Vagina (tissue), 2 donors: ENCODE measurements at places on chromosomes 6 and 20. TPM values are rescaled to one million over a fixed set of nuclear protein-coding genes. Genes with fewer than 3 reads are reported as not detected.

The PRIM2 gene
- 6.9 TPM for total RNA-seq

The BTN1A1 gene
- not detected for total RNA-seq

The ZSCAN16 gene
- 1.2 TPM for total RNA-seq

DNA sequence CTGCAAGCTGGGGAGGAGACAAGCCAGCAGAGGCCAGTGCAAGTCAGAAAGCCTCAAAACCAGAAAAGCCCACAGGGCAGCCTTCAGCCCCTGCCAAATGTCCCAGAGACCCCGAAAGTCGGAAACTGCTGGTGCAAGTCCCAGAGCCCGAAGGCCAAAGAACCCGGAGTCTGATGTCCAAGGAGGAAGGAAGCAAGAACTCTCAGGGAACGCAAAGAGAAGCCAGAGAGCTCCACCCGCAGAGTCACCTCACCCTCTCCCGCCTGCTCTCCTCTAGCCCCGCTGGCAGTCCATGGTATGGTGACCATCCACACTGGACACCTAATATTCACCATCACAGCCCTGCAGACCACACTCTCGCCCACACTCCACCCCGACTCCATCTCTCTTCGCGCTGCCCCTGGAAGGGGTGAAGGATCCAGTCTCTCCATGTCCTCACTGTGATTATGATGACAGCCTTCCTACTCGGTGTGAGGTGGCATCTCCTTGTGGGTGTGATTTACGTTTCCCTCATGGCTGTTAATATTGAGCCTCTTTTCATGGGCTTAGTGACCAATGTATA is 10.6 kb downstream of the ULBP3 start:
- H3K27me3 ChIP-seq = no peaks in the 10 kb centered on the region
- H3K27ac ChIP-seq = no peak overlapping the region
- no peak for DNase-seq
- H3K4me3 ChIP-seq = no peak overlapping the region

- DNase-seq = no peak
- H3K27ac ChIP-seq = no peak overlapping the region
- peaks cover 39% of the 10 kb centered on the region for H3K4me1 ChIP-seq
- no peak overlapping the region for H3K4me3 ChIP-seq
- no peaks in the 10 kb centered on the region for H3K27me3 ChIP-seq
- H3K36me3 ChIP-seq = no peaks in the 10 kb centered on the region
Measured at GRCh38 chr20:64082126-64082731, 2.0 kb downstream of the LKAAEAR1 start.

The BPIFB6 gene
- total RNA-seq = not detected

The OOEP gene
- not detected for total RNA-seq

DNA sequence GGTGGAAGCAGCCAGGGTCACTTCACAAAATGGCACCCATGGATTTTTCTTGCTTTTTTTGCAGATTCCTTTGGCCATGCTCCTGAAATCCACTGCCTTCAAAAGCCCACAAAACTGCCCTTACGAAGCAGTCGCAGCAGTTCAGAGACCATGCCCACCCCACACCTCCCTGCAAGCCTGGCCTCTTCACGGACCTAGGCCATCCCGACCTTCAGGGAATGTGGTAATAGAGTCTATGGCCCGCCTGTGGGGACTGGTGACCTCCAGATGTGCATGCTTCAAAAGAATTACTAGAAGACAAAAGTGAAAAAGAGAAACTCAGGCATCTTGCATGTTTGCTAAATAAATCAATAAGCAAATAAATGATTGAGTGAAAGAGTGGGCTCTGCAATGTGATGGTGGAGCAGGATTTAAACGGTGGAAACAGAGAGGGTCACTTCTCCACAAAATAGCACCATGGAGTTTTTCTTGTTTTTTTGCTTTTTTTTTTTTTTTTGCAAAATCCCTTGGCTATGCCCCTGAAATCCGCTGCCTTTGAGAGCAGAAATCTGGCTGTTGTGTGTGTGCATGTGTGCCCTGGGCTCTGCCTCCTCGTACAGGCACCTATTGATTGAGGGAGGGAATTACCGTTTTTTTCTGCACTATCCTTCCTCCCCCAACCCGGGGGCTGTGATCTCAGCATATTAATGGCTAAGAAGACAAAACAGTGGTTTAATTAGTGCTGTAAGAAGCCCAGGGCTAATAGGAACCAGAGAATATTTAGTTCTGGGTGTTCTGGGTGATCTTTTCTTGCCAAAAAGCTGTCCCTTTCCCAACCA is 107.4 kb downstream of the PXDC1 start:
- DNase-seq = peak; percentile 79
- H3K4me1 ChIP-seq = no peaks in the 10 kb centered on the region
- H3K36me3 ChIP-seq = no peaks in the 10 kb centered on the region
- no peak overlapping the region for H3K27ac ChIP-seq
- H3K27me3 ChIP-seq = no peaks in the 10 kb centered on the region

The IP6K3 gene
- total RNA-seq = 1.5 TPM

The TP53TG5 gene
- not detected for total RNA-seq

DNA sequence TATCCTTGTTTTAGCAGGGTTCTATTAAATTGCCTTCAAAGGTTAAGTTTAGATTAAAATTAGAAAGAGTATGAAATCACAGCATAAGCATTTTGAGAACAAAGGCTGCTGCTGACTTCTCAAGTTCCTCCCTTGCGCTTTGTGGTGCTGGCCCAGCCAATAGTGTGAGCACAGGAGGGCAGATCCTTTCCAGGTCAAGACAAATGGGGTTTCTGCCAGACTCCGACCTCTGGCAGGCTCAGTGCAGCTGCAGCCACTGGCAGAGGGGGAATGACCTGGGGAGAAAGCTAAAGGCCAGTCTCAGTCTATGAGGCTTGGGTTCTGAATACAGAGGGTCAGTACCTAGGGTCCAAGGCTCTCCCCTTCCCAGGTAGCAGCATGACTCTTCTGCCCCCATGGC is 27.0 kb downstream of the CLIC5 start:
- H3K27me3 ChIP-seq = no peaks in the 10 kb centered on the region
- no peaks in the 10 kb centered on the region for H3K4me1 ChIP-seq
- DNase-seq = no peak
- H3K4me3 ChIP-seq = no peak overlapping the region
- H3K27ac ChIP-seq = no peak overlapping the region

DNA sequence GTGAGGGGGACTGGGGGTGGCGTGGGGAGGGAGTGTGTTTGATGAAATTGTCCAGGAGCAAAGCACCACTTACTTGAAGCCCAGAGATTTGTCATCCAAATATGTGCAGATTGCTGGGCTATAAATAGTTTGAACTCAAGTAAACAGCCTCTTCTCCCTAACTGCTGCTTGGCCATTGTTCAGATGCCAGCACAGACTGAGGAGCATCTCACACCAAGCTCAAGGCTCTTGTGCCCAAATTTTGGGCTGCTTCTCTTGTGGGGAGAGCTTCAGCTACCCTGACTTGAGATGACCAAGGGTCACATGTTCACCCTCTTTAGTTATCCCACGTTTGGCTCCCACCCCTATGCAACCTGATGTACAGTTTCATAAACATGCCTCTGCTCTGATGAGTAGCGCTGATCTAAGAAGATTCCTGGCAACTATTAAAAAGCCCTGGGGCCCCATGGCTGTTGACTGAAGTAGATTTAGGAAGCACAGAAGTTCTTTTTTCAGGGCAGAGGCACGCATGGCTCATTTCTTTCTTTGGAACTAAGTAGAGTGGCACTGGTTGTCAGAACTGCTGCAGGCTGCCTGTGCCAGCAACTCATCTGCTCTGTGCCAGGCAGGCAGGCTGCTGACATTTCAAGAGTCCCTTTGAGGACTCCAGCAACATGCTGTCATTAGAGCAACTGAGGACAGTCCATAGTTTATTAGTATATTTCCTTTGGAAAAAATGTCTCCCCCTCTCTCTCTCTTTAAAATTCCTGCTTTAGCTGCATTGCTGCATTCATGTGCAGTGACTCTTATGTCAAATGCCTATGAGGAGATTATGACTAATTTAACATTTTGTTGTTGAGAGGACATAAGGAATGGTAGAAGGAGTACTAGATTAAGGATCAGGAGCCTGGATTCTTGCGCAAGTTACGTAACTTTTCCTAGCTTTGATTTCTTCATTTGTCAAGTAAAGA is 9.6 kb upstream of the PKIG start:
- H3K4me3 ChIP-seq = no peak overlapping the region
- no peaks in the 10 kb centered on the region for H3K36me3 ChIP-seq
- no peaks in the 10 kb centered on the region for H3K27me3 ChIP-seq
- H3K27ac ChIP-seq = peak overlapping the region; percentile 90
- DNase-seq = no peak

DNA sequence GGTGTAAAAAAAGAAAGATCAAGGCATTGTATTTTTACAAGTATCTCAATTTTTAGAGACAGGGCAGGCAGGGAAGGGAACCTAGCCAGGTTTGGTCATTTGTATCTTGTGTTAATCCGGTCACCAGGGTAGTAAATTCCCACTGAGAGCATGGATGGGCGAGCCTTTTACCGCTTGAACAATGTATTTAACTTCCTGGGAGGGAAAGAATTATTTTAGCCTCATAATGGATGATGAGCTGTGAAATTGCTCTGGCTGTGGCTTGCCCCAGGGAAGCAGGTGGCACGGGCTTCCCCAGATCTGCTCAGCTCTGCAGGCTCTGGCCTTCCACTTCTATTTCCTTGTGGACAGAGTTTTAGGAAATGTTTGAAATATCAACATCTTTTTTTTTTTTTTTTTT is 72.9 kb downstream of the TOX2 start:
- no peaks in the 10 kb centered on the region for H3K27me3 ChIP-seq
- H3K4me1 ChIP-seq = no peaks in the 10 kb centered on the region
- H3K4me3 ChIP-seq = no peak overlapping the region
- DNase-seq = no peak
- no peak overlapping the region for H3K27ac ChIP-seq

The FAM83C gene
- 16.9 TPM for total RNA-seq

DNA sequence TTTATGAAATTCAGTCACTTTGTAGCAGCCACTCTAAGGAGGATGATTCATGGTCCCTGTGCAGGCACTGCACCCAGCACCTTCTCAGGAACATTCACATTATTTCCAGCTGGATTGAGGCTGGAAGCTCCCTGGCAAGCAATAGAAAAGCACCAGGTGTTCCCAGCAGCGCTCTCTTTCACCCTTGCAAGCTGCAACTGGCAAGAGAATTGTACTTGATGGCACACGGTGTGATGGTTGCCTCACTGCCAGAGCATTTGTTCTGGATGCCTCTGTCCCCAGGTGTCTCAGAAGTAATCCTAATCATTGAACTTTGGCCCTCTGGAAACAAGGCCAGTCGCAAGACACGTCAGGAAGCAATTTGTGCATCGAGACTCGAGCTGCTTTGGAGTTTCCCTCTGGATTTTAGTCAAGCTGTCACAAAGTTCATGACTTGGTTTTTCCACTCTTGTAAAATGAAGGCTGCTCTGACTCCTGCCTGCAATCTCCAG is 24.9 kb upstream of the PHACTR2 start:
- H3K27ac ChIP-seq = peak overlapping the region; percentile 20
- peaks cover 7% of the 10 kb centered on the region for H3K4me1 ChIP-seq
- no peak overlapping the region for H3K4me3 ChIP-seq

The CD93 gene
- 45.4 TPM for total RNA-seq

The PROKR2 gene
- total RNA-seq = not detected

- no peaks in the 10 kb centered on the region for H3K27me3 ChIP-seq
- DNase-seq = no peak
- H3K4me1 ChIP-seq = no peaks in the 10 kb centered on the region
- H3K4me3 ChIP-seq = no peak overlapping the region
Measured at GRCh38 chr20:9427430-9428291, 86.7 kb upstream of the LAMP5 start.
